PC-9 (cell line): ENCODE measurements at places on chromosomes 16 and 17.

DNA sequence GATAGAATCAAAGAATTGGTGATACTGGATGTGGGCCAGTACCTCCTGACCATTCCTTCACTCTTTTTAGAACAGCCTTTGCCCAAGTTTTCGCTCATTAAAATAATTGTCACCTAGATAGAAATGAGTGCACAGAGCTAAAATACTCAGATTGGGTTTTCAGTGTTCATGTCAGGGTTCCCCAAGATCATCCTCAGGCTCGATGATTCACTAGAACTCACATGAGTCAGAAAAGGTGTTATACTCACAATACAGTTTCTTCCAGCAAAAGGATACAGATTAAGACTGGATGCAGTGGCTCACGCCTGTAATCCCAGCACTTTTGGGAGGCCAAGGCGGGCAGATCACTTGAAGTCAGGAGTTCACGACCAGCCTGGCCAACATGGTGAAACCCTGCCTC is 19.9 kb downstream of the ERCC4 start:
- no peak for DNase-seq

DNA sequence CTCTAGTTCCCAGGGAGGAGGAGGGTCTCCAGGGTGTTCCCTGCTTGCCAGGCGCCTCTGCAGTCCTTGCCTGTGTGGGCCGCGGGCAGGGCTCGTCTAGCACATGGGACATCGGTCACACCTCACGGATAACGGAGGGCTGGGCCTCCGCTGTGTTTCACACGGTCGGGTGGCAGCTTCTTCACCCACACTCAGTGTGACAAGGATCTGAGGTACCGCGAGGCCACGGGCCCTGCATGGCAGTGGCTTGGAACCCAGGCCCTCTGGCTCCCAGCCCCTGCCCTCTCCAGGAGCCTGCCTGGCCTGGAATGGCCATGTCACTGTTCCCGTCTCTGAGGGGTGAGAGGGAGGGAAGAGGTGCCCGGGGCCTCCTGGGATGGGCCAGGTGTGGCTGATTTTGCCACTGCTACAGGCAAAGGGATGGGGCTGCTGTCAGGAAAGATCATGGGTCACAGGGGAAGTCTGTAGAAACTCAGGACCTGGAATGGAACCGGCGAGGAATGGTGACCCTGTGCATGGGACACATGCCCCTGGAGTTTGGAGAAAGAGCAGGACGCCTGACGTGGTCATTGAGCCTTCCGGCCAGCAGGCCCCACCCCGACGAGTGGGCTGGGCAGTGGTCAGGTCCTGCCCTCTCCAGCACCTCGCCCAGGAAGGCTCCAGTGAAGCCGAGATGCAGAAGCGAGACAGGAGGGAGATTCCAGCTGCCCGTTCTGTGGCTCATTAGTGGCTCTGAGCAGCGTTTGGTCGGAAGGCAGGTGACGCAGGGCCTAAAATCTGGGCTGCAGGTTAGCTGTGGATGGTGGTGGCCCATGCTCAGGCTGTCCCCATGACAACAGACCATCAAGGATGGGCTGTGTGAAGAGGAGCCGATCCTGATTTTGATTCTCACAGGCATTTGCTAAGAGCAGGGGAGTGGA is 76.5 kb upstream of the GSE1 start:
- DNase-seq = no peak

DNA sequence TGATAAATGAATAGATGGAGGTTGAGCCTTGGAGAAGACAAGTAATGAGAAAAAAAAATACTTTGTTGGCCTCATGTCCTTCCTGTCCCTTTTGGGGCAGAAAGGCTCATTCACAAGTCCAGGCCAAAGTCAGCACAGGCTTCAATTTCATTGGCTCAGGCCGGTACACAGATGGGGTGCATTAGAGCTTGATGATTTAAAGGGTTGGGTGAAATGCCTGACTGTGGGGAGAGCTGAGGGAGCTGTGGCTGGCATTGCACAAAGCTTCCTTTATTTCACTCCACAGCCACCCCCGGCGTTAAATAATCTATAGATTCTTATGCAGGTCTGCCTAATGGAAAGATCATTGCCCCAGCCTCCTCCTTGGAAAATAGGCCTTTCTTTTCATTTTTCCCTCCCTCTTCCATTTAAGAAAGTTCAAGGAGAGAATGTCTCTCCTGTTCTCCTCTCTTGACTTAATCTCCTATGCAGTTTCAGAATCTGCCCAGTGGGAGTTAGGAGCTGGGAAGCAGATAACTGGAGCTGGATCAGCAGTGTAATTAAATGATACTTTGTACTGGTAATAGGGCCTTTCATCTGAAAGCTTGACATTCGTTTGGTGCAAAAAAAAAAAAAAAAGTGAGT is 24.4 kb downstream of the YPEL2 start:
- DNase-seq = no peak

DNA sequence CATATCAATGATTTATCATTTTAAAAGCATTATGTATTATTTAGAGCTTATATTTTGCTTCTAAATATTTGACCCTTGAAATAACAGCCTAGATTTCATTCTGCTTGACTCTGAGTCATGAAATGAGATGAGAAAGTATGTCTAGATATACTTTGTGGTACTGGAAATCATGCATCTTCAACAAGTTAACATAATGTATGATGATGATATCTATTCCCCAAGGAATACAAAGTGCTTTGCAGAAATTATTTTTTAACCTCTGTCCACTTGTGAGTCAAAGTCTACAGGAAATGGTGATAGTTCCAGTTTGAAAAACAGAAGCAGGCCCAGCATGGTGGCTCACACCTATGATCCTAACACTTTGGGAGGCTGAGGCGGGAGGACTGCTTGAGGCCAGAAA is 36.1 kb downstream of the GOSR1 start:
- no peak for DNase-seq
